NCI-H2081 (cell line): ENCODE measurements at places on chromosomes 12 and 14.

GRCh38 chr12:8953773-8954402 lies 4.4 kb upstream of the M6PR start:
- DNase-seq, result no peak

- no peak for DNase-seq
Measured at GRCh38 chr12:25707056-25707455, 154.0 kb upstream of the LMNTD1 start.

GRCh38 chr12:23671881-23672280 lies 277.6 kb downstream of the SOX5 start:
- DNase-seq, result no peak

DNA sequence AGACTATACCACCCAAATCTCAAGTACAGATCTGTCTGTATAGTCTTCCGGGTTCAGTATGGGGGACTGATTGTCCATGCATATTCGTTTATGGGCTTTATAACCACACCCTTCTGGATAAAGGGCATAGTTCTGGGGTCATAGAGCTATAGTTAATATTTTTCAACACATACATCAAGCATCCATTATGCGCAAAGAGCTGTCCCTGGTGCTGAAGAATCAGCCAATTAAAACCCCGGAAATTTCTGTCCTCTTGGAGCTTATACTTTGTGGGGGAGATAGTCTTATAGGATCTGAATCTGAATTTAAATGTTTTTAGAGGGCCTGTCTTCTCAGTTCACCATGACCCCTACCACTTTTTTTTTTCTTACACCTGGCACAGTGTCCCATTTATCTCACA lies 256.7 kb downstream of the SUDS3 start:
- DNase-seq, result no peak

GRCh38 chr12:45587012-45587411 lies 142.5 kb upstream of the ARID2 start:
- DNase-seq, result no peak

DNA sequence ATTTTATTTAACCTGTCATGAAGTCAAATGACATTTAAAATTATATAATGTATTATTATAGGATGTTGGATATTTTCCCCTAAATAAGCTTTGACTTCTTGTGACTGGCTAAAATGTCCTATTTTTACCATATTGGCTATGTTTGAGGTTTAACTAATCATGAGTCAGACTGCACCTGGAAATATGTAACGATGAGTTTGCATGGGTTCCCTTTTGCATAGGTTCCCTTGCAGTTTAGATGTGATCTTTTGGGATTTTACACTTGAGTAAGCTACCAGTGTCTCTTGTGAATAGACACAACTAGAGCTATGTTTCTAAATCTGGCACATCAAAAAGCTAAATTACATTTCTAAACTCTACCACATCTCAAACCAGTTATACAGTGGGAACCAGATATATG lies 5.2 kb downstream of the PDZRN4 start:
- DNase-seq, result no peak

- DNase-seq, result no peak
Measured at GRCh38 chr14:33948145-33948868, 2.6 kb downstream of the EGLN3 start.

DNA sequence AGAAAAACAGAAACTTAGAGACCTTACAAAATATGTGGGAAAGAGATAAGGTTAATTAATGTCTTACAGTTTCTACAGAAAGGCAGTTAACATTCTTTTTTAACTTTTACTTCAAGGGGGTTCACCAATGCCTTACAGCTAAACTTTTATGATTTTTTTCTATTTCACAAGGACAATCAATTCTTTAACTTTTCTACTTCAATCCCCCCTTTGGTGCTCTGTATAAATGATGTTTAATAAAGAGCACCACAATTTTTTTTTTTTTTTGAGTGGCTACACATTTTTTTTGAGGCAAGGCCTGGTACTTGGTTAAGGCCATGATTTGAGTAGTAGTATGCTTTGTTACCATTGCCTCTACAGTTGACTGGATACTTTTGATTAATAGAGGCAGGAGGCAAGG lies 279.6 kb downstream of the PRKD1 start:
- DNase-seq, result no peak

GRCh38 chr14:100098171-100098570 lies 32.9 kb downstream of the EVL start:
- DNase-seq, result no peak

DNA sequence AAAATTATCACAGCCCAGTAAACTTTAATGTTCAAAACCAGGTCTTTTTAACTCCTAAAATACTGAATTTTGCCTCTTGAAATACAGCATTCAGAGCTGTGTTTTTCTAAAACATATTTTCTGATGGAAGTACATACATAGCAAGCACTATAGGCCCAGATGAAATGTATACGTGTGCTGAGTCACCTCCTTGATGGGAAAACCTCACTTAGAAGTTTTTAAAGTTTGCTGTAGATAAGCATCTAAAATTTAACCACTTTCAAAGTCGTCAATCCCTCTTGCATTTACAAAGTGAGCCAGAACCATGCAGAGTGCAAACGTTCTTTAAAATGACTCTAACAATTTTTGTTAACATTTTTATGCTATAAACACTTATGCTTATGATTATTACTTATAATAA lies 618.8 kb downstream of the RPS29 start:
- no peak for DNase-seq

DNA sequence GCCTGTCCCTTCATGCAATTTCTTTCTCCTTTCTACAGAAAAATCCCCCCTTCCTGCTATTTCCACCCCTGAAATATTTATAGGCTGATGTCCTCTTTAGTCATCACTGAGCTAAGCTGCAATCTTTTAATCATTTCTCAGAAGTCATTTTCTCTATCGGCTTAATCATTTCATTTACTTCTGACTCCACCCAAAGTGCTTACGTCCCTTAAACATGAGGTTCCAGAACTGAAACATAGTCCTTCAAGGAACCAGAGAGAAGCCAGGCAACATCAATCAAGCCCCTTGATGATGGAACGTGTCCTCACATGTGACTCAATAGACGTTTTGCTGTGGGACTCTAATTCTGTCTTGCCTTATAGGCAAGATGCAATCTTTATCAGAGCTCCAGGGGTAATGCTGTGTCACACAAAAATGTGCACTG lies 148.7 kb upstream of the KRR1 start:
- no peak for DNase-seq

DNA sequence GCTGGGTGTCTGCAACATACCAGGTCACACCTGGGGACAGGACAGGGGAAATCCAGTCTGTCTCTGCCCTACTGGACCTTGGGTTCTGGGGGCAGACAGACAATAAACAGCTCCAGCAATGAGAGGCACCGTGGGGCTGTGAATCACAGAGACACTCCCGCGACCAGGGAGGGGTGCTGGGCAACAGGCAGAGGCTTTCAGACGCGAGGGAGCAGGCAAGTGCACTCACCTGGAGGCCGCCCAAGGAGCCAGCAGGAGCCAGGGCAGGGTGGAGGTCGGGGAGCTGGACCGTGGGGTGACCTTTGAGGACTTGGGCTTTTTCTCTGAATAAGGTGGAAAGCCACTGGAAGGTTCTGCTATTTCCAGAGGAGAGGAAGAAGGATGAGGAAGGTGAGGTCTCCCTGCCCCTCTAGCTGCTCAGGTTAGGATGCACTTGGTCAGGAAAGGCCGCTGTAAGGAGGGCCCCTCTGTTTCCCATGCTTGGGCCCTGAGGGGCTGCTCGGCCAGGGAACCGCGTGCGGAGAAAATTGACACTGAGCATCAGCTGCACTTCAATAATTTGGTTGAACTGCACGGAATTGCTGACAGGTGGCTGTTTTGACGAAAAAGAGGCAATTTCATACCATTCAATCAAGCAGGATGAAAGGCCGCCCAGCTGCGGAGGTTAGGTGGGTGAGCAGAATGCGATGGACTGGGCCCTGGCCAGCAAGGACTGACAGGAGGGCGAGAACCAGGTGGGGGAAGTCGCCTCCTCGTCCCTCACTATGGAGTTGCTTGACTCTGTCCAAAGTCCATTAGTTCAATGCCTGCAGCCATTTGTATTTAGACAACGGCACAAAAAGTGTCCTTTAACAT lies 42.2 kb downstream of the JAG2 start:
- no peak for DNase-seq

- DNase-seq, result no peak
Measured at GRCh38 chr14:96844857-96845570, 47.8 kb downstream of the VRK1 start.

- DNase-seq, result no peak
Measured at GRCh38 chr12:56657416-56658379, 11.9 kb upstream of the ATP5F1B start.

GRCh38 chr12:64497903-64498302 lies 46.0 kb downstream of the TBK1 start:
- DNase-seq, result no peak

- DNase-seq, result peak; percentile 53
Measured at GRCh38 chr12:55142669-55143565, 16.7 kb downstream of the OR9K2 start.

DNA sequence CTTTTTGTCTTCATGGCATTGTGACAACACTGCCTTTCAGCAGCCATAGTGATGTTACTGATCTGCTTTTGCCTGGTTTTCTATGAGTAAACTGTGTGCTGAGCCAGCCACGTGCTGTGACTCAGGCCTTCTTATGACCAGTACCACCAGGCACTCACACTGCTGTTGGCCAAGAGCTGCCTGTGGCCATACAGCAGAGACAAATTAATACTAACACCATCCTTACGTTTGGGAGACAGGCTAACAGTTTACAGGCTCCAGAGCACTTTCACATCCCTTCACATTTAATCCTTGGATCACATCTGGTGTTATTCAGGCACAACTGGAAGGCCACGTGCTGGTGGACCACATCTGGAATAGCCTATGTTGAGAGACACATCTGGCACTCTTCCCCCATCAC lies 377.9 kb downstream of the CCDC91 start:
- DNase-seq, result no peak

GRCh38 chr14:80212023-80212397 lies 706 bp upstream of the DIO2 start:
- DNase-seq, result no peak

GRCh38 chr12:93939641-93940325 lies 208.6 kb upstream of the PLXNC1 start:
- DNase-seq, result no peak

GRCh38 chr12:128664501-128664900 lies 159.3 kb downstream of the SLC15A4 start:
- DNase-seq, result no peak

DNA sequence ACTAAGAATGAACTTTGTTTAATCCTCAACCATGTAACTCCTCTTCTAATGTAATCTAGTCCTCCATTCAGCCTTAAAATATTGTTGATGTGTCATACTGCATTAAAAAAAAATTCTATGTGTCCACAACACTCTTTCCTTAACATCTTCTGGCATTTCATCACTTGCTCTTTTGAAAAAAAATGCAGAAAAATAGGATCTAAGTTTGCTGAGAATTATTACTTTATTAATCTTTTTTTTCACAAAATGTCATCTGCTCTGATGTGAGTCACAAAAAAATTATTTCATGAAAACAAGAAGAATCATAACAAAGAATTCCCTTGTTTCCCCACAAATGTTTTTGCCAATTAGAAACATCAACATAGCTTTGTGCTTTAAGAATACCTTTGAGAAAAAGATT lies 410.1 kb upstream of the MGAT4C start:
- DNase-seq, result no peak

GRCh38 chr14:23622990-23623389 lies 13.2 kb upstream of the DHRS2 start:
- DNase-seq, result no peak

DNA sequence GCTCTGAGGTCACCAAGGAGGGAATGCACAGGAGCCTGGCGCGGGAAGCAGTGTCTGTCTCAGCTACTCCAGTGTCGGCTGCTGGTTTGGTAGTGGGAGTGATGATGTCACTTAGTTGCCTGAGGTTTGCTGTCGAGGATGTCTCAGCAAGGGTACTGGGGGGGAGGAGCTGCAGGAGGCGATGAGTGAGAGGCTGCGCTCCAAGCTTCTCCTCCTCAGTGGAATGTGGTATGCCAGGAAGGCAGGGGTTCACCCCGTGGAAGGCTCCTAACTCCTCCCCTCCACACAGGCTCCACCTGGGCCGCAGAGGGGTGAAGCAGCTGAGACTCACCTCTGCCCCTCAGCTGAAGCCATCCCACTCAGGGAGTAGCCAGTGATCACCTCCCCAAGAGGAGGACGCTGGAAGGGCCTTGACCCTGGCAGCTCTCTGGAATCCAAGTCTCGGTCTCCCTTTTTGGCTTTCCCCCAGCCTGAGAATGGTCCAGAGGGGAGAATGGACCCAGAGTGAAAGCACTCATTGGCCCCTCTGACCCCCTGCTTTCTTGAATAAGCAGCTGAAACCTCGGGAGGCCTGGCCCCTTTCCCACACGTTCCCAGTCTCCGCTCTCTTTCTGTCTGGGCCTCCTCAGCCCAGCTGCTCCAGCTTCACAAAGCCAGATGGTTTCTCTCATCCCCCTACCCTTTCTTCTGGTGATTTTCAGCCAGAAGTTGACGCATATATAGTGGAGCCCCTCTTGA lies 178.9 kb upstream of the FKBP4 start:
- no peak for DNase-seq

DNA sequence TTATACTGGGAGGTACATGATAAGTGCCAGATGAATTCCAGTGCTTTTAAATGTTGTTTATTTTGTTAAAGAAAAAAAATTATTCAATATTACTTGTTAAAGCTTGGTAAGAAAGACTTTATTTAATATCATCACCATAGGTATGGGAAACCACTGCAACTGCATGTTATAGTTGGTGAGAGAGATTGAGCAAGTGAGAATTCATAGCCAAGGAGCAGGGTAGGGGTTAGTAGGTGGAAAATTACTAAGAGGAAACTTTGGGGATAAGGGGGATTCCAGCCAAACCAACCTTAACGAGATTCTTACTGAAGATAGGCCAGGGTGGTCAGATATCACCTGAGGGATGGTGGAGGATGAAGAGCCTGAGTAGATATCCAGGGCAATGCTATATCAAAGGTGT lies 38.4 kb downstream of the SLC16A7 start:
- DNase-seq, result no peak

GRCh38 chr14:47269756-47270492 lies 405.5 kb downstream of the MDGA2 start:
- DNase-seq, result no peak

DNA sequence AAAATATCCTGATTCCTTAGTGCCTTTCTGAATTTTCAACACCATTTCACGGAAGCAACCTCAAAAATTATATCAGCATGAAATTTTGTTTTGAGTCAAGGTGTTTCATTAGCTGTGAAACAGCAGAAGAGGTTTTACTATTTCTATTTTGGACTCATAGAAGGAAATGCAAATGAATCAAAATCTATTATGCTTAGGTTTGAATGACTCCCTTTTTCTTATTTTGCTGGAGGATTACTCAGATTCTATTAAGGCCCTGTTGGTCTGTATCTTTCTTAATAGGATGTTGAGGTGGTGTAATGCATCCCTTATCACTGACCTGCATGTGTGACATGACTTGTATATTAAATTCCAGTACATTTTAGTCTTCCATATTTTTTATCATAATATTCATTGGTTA lies 165.8 kb downstream of the TMTC2 start:
- DNase-seq, result no peak
